ENCODE measurements at places on chromosomes 1 and 21.

DNA sequence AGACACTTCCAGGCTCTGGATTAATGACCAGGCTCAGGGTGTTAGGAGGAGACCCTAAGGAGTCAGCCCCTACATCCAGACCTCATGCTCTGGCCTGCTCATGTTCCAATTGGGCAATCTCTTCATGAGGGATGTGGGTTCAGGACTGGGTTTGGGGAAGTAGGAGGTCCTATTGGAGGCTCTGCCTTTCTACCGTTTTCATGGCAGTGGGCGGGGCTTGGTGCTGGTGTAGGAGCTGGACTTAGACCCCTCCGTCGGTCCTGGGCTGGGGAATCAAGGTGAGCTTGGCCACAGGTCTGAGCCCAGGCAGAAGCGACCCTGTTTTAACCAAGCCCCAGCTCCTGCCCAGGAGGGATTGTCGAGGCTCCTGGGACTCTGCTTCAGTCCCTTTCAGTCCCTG, 123.4 kb downstream of the PRDM16 start:
- no peak for DNase-seq

- DNase-seq, result no peak
These were observed 19.2 kb upstream of the PIGK start for GRCh38 chr1:77238462-77238861.

DNA sequence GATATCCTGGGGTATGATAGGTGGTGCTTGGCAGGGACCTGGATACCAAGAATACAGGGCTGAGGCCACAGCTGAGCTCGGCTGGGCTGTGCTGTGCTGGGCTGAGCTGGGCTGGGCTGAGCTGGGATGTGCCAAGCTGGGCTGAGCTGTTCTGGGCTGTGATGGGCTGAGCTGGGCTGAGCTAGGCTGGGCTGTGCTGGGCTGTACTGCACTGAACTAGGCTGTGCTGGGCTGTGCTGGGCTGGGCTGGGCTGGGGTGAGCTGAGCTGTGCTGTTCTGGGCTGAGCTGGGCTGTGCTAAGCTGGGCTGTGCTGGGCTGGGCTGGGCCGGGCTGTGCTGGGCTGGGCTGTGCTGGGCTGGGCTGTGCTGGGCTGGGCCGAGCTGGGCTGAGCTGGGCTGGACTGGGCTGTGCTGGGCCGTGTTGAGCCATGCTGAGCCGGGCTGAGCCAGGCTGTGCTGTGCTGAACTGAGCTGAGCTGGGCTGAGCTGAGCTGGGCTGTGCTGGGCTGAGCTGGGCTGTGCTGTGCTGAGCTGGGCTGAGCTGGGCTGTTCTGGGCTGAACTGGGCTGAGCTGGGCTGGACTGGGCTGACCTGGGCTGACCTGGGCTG, 94.7 kb upstream of the ACTRT2 start:
- DNase-seq, result no peak

GRCh38 chr1:234665975-234666605, 56.1 kb upstream of the IRF2BP2 start:
- no peak for DNase-seq

- DNase-seq, result peak; percentile 41
These were observed 17.9 kb upstream of the SMG7 start for GRCh38 chr1:183454377-183454776.

DNA sequence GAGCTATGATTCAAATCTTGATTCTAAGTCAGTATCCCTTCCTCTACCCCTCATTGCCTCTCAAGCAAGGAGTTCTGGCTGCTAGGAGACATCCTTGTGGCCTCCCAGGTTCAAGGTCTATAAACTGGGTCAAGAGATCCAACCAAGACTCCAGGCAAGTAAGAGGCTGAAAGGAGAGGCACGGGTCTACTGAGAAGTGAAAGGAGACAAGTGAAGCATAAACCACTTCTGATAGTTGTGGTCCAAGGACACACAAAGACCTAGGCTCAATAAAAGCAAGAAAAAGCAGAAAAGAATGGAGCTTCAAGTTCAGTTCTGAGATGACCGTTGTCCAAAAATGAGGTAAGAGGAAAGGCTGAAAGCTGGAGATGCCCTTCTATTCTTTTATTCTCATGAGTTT, 17.8 kb upstream of the PPP2R5A start:
- DNase-seq, result no peak

- DNase-seq, result peak; percentile 47
These were observed 197.0 kb upstream of the UBE2U start for GRCh38 chr1:64006276-64007051.

GRCh38 chr1:172167796-172168596, 252.5 kb upstream of the C1orf105 start:
- DNase-seq, result no peak

DNA sequence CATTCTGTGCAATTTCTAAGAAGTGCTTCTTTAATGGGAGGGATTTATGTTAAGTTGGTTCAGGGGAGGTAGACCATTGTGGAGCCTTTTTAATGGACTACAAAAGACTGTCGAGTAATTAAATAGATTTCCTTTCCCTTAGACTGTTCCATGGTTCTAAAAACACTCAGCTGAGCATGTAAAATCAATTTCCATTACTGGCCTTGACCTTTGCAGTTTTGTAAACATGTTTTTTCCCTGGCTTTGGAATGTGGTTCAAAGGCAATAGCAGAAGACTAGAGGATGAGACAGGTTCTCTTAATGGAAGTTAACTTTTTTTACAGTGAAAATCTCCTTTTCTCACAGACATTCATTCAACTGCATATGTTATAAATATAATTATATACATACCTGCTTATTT, 37.6 kb upstream of the BTG3 start:
- no peak for DNase-seq

DNA sequence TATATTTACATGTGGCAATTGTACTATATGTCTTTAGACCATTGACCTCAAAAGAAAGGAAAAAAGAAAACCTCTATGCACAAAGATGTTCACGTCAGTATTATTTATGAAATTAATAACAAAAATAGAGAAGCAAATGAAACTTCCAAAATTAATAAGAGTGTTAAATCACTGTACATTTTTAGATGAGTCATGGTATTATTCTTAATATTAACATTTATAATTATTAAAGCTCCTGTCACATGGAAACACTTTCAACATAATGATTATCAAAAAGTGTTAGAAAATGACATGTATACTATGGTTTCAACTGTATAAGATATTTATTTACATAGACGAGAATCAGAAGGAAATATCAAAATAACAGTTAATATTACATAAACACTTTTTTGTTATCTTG, 324.9 kb upstream of the RUNX1 start:
- no peak for DNase-seq

- no peak for DNase-seq
These were observed 463.3 kb downstream of the DPYD start for GRCh38 chr1:97457446-97458089.

DNA sequence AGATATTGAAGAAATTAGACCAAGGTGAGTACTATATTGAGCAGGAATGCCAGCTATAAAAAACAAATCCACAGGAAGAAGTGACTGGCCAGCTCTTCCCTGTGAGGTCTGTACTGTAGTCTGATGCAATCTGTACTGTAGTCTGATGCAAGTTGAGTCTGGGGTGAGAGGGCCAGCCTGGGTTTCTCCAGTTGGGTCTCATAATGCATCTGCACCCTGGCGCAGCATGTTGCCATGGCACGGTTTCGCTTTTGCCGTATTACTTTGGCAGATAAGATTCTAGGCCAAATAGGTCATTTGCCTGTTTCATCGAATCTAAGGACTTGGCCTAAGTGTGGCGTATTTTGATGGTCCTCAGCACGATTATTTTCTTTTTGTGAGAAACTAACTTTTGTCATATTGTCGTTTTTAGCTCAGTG, 24.4 kb upstream of the PGD start:
- no peak for DNase-seq

DNA sequence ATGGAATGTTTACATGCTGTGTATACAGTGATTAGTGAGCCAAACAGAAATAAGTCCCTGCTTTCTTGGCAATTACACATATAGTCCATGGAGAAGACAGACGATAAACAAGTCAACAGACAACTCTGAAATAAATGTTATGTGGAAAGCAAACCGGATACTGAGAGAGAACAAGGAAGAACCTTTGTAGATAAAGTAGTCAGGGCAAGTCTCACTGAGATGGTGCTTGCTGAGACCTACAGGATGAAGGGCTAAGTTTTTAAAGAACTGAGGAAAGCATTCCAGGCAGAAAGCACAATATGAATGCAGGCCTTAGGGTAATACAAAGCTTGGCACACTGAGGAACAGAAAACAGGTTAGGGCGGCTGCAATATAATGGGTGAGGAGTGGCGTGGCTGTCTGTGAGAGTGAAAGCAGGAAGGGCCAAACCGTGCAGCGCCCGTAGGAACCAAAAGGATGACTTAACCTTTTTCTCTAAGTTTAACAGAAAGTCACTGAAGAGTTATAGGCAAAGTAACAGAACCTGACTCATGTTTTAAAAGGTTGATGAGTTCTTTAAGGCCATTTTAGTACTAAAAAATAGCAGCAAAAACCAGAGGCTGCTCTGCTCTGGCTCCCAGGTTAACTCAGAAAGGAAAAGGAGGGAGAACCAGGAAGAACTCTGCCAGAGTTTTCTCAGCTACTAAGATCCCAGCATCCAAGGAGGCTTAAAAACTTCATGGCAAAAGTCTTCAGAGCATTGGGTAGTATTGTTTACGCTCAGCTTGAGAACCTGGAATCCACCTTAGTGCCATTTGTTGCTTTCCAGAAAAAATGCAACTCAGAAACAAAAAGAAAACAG, 8.7 kb upstream of the TTF2 start:
- peak; percentile 13 for DNase-seq

- DNase-seq, result no peak
These were observed 11.9 kb downstream of the EXTL2 start for GRCh38 chr1:100882698-100883097.

GRCh38 chr1:106756752-106757151, 299.7 kb upstream of the PRMT6 start:
- DNase-seq, result no peak

DNA sequence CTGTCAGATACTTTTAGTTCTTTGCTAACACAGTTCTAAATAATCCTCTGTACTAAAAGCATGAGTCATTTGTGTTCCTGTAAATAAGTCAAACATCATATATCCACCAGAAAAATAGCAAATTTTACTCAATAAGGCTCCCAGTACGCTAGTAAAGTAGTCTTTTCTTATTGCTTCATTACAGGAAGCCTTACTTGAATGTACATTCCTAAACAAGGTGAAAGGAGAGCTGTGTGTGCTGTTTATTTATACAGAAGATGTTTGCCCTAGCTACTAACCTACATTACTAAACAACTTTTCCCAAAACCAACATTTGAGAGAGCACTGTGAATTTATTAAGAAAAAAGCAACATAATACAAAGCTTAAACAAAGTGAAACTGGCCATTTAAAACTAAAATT, 52.0 kb downstream of the ZNHIT6 start:
- no peak for DNase-seq

GRCh38 chr1:27655151-27655937, 16.6 kb downstream of the IFI6 start:
- no peak for DNase-seq

DNA sequence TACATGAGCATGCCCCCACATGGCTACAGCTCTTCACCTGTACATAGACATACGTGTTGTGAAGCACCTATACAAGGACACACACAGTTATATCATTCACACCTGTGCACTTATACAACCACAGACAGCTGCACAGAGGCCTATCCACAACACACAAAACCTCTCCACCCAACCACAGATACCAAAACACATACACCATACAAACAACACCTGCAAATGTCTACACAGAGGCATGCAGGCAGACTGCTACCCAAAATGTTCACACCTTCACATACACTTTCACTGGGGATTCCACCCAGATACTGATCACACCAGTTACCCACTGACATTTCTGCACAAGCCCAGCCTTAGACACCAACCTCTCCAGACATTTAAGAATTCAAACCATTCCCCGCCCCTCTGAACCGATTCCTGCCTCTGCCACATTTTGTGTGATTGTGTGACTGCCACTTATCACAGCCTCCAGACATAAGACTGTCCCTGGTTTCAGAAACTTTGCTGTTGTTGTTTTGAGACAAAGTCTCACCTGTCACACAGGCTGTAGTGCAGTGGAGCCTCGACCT, 2.0 kb downstream of the C1orf232 start:
- no peak for DNase-seq

- DNase-seq, result no peak
These were observed 88.0 kb downstream of the CD247 start for GRCh38 chr1:167430134-167430848.

DNA sequence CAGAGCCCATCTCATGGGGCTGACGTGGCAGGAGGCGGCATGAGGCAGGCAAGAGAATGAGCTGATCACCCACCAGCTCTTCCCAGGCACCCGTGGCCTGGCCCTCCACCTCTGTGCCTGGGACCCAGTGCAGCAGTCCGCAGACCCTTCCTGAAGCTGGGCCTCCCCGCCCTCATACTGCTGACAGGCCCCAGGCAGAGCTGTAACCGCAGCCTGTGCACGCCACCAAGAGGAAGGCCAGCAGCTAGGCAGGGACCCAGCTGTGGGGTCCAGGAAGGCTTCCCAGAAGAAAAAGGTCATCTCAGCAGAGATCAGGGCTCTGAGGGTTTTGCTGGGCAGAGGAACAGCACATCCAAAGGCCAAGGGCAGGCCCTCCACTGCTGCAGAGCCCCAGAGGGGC, 9.8 kb upstream of the MTFR1L start:
- no peak for DNase-seq

DNA sequence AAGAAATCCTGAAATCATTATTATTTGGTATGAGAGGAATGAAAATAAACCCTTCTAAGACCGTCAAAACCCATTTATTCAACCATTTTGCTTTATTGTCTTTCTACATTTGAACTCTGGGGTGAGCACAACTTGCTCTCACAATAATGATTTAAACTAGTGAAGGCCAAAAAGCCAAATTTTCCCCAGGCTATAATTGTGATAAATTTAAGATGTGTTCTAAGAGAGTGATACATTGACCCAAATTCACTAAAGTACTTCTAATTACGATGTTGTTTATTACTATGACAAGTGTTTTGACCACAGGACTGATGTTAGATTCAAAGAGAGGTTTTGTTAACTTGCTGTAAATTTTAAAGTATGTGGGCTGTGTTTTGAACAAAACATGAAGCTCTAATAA, 670.9 kb upstream of the NR5A2 start:
- no peak for DNase-seq

DNA sequence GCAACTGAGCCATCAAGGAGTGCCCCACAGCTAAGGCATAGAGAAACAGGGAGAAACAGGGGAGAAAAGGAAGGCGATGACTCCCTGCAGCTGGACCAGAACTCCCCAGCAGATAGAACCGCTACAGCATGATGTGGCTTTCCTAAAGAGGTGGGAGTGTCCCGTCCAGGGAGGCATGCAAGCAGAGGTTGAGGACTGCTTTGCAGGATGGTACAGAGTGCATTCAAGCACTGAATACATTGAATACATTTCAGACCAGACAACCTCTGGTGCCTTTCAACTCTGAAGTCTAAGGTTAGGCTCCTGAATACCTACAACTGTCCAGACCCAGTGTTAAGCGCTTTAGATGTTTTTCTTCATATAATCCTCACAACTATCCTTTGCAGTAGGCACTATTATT, 13.3 kb downstream of the DLGAP3 start:
- no peak for DNase-seq

DNA sequence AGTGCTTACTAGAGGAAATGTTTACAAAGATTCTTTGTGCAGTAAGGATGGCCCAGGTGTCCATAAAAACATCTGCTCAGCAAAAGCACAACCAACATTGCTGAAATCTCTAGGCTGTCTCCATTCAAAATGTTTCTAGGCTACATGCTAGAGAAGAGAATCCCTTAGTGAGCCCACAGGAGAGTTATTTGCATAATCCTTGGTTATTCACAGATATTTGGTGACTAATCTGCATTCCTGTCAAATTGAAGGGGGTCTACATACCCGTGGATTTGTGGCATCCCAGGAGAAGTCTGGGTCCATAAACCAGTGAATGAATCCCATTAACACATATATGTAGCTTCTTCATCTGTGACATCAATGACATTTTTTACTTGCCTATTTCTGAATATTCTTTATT, 261.3 kb upstream of the ESRRG start:
- no peak for DNase-seq

- DNase-seq, result no peak
These were observed 538.1 kb upstream of the ZRANB2 start for GRCh38 chr1:71618766-71619530.
